ENCODE measurements at places on chromosomes 13 and 19. TPM values are rescaled to one million over a fixed set of nuclear protein-coding genes. Genes with fewer than 3 reads are reported as not detected.
A peak's percentile ranks its signal among the peaks of the same experiment; 100 is the strongest.

DNA sequence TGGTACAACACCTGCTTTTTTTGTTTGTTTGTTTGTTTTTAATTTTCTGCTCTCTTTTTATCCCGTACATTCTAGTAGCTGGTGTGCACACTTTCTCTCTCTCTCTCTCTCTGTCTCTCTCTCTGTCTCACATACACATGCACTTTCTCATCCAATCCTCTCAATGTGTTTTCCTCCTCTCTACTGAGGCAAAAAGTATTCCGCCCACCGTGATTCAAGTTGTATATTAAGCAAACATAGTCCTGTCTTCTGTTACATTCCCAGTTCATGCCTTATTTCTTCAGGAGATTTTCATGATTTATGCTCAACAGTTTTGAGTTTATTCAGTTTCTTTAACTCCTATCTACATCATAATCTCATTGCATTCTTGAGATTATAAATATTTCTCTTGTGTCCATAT lies 38.2 kb upstream of the SCEL start:
- DNase-seq: no peak
- no peaks in the 10 kb centered on the region for H3K36me3 ChIP-seq
- no peaks in the 10 kb centered on the region for H3K27me3 ChIP-seq
- H3K4me3 ChIP-seq: no peak overlapping the region
- H3K27ac ChIP-seq: no peak overlapping the region
- peaks cover 3% of the 10 kb centered on the region for H3K4me1 ChIP-seq

The KRTDAP gene
- polyA plus RNA-seq: not detected

DNA sequence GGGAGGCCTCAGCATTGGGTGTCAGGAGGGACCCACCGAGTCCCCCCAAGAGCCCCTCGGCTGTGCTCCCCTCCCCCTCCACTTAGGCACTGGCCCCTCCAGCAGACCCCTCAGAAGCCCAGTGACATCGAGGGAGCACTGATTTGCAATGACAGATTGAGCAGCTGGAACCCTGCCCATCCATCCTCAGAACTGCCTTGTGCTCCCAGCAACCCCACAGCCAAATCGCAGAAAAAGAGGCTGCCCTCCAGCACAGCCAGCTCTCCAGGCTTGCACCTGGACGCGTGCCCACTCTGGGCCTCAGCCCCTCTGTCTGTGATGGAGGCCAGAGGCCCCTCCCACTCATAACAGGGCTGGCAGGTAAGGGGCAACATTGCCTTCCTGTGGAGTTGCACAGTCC lies 123.2 kb upstream of the VSTM2B start:
- no peaks in the 10 kb centered on the region for H3K4me1 ChIP-seq
- no peaks in the 10 kb centered on the region for H3K36me3 ChIP-seq
- H3K27ac ChIP-seq: no peak overlapping the region
- no peak for DNase-seq
- no peaks in the 10 kb centered on the region for H3K27me3 ChIP-seq

DNA sequence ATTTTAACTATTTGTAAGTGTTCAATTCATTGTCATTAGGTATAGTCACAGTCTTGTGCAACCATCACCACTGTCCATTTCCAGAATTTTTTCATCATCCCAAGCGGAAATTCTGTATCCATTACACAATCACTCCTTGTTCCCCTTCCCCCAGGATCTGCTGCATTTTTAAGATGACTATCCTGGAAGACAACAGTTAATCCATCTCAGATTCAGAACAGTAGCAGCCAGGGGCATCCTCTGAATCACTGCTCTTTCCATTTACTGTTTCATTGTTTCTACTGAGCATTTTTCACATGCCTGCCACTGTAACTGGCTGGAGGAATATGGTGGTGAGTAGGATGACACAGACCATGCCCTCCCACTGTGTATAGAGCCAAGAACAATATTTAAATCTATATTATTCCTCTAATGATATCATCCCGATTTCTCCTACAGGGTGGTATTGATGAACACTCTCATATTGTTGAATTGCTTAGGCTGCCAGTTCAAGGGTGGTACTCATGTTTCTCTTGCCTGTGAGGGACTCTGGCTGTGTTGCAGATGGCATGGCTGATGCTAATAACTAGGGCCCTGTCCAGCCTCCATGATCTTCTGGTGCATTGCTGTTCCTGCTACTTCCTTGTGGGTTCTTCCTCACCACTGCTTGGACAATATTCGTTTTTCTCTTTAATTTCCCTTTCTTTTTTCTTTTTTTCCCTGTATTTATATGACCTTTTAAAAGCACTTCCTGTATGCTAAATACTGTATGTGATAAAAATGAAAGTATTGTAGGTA lies 59.0 kb downstream of the WDFY2 start:
- DNase-seq: no peak
- no peaks in the 10 kb centered on the region for H3K27me3 ChIP-seq
- H3K4me1 ChIP-seq: peaks cover 41% of the 10 kb centered on the region
- H3K4me3 ChIP-seq: no peak overlapping the region
- peak overlapping the region; percentile 52 for H3K27ac ChIP-seq

The KLK5 gene
- not detected for polyA plus RNA-seq

DNA sequence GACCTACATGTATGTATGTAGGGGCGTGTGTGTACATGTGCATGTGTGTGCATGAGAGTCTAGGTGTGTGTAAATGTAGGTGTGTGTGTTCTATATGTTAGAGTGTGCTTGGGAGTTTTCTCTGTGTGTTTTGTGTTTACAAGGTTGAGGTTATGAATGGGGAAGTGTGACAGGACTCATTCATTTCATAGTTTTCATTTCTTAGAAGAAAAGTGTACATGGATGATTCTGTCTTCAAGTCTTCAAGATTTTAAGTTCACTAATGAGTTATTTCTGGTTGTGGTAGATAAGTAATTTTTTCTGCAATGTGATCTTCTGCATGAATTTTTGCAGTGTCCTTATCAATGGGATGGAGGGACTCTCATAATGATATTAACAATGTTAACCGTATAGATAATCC lies 118.2 kb upstream of the SLC10A2 start:
- DNase-seq: no peak
- H3K36me3 ChIP-seq: no peaks in the 10 kb centered on the region
- H3K4me1 ChIP-seq: no peaks in the 10 kb centered on the region
- H3K27ac ChIP-seq: no peak overlapping the region

DNA sequence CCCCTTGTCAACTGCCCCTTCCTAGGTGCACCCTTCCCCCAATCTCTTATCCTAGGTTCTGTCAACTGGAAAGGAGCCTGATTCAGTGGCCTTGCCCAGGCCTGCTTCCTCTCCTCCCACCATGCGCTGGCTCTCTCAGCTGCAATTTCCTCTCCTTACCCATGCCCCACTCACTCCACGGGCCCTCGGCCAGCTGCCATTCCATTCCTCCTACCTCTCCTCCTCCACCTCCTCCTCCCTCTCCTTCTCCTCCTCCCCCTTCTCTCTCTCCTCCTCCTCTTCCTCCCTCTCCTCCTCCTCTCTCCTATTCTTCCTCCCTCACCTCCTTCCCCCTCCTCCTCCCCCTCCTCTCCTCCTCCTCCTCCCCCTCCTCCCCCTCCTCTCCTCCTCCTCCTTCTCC lies 9.6 kb upstream of the TIMM44 start:
- DNase-seq: no peak
- H3K36me3 ChIP-seq: no peaks in the 10 kb centered on the region
- no peaks in the 10 kb centered on the region for H3K4me1 ChIP-seq
- no peak overlapping the region for H3K4me3 ChIP-seq

- H3K4me3 ChIP-seq: no peak overlapping the region
- DNase-seq: no peak
- no peak overlapping the region for H3K27ac ChIP-seq
- H3K27me3 ChIP-seq: no peaks in the 10 kb centered on the region
- H3K4me1 ChIP-seq: no peaks in the 10 kb centered on the region
These were observed 206.9 kb downstream of the GGACT start for GRCh38 chr13:100381595-100382224.

GRCh38 chr19:39318690-39319089 lies 2.0 kb downstream of the LRFN1 start:
- H3K36me3 ChIP-seq: peaks cover 14% of the 10 kb centered on the region
- H3K27me3 ChIP-seq: no peaks in the 10 kb centered on the region
- H3K4me1 ChIP-seq: peaks cover 19% of the 10 kb centered on the region
- no peak for DNase-seq
- H3K4me3 ChIP-seq: no peak overlapping the region
- no peak overlapping the region for H3K27ac ChIP-seq

- H3K4me3 ChIP-seq: no peak overlapping the region
- H3K27me3 ChIP-seq: no peaks in the 10 kb centered on the region
- no peaks in the 10 kb centered on the region for H3K36me3 ChIP-seq
- no peak for DNase-seq
These were observed 15.9 kb downstream of the KL start for GRCh38 chr13:33032037-33032625.

DNA sequence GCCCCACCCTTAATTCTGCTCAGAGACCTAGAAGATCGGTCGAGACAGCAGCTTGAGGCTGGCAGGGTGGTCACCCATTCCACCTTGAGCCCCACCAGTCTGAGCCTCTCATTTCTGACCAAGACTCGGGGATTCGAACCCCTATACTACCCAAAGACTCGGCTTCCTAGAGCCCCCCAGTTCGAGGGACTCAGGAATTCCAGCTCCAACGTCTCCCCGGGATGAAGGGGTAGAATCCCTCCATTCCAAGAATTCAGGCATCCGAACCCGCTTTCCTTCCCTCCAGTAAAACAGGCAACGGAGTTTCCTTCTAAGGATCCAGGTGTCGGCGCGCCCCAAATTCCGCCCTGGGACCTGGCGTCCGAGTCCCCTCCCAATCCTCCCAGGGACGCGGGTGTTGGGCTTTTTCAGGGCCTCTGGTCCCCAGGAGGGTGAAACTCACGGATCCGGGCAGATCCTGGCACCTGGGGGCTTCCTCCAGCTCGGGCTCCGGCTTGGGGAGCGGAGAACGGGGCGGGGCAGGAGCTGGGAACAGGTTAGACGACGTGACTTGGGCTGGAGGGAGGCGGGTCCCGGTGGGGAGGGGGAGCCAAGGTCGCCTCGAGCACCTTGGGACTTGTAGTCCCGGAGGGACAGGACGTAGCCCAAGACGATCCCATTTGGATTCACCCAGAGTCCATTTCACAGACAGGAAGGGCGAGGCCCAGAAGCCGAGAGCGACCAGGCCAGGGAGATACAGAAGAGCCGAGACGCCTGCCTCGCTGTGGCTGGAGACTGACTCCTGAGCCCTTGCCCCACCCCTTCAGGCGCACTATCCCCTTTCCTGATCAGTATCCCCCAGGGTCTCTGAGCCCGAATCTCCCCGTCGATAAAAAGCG lies at the start of gene PPP1R13L:
TSS of gene PPP1R13L (minus strand) at position 513 of the 878 bp plus-strand sequence. CDS start 6,751 bp downstream, outside the sequence.
- peak within 1 kb of the TSS; percentile 90 for H3K27ac ChIP-seq
- no peaks in the 10 kb centered on the region for H3K36me3 ChIP-seq
- H3K27me3 ChIP-seq: no peaks in the 10 kb centered on the region
- peak within 1 kb of the TSS; percentile 85 for H3K4me3 ChIP-seq
- H3K4me1 ChIP-seq: peaks cover 82% of the 10 kb centered on the region

DNA sequence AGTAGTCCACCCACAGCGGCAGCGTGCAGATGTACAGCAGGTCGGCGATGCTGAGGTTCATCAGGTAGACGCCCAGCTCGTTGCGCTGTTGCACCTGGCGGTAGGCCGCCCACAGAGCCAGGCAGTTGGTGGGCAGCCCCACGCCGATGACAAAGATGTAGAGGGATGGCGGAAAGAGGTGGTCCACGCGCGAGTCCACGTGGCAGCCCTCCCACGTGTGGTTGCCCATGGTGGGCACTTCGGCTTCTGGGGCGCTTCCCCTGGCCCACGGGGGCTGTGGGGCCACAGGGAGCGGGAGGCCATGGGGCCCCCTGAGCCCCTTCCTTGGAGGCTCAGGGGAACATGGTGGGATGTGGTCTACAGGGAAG lies 7.0 kb upstream of the OPA3 start:
- H3K36me3 ChIP-seq: no peaks in the 10 kb centered on the region
- peaks cover 11% of the 10 kb centered on the region for H3K27me3 ChIP-seq
- no peak overlapping the region for H3K27ac ChIP-seq
- no peaks in the 10 kb centered on the region for H3K4me1 ChIP-seq
- no peak for DNase-seq
- H3K4me3 ChIP-seq: no peak overlapping the region

DNA sequence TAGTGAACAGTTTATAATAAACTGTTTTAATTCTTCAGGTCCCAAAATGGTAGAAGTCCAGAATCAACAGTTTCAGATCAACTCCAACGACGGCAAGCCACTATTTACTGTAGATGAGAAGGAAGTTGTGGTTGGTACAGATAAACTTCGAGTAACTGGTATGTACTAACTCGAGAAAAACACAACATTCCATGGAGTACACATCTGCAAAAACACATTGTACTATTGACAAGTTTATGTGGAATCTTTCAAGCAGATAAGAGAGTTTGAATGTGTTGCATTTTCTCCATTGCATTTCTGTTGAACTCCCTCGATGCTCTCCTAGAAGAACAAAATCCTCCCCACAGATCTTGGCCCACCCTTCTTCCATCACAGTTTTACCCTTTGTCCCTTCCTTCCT lies 98.5 kb downstream of the SGCG start:
- no peak for DNase-seq
- no peaks in the 10 kb centered on the region for H3K36me3 ChIP-seq
- H3K27ac ChIP-seq: no peak overlapping the region
- H3K4me1 ChIP-seq: no peaks in the 10 kb centered on the region
- H3K4me3 ChIP-seq: no peak overlapping the region

- H3K4me1 ChIP-seq: peaks cover 34% of the 10 kb centered on the region
- no peak overlapping the region for H3K4me3 ChIP-seq
- no peak overlapping the region for H3K27ac ChIP-seq
- no peaks in the 10 kb centered on the region for H3K36me3 ChIP-seq
- DNase-seq: no peak
- H3K27me3 ChIP-seq: peaks cover 16% of the 10 kb centered on the region
These were observed 2.1 kb upstream of the KLHL26 start for GRCh38 chr19:18634612-18635297.

- no peak overlapping the region for H3K27ac ChIP-seq
- H3K4me3 ChIP-seq: no peak overlapping the region
- no peak for DNase-seq
These were observed 84.0 kb downstream of the LACC1 start for GRCh38 chr13:43963726-43964125.

GRCh38 chr19:47417746-47418691 lies 1.3 kb downstream of the MEIS3 start:
- H3K4me1 ChIP-seq: peaks cover 48% of the 10 kb centered on the region
- no peak for DNase-seq
- no peak overlapping the region for H3K27ac ChIP-seq
- H3K4me3 ChIP-seq: no peak overlapping the region
- H3K27me3 ChIP-seq: peaks cover 38% of the 10 kb centered on the region

The PSG11 gene
- polyA plus RNA-seq: not detected

DNA sequence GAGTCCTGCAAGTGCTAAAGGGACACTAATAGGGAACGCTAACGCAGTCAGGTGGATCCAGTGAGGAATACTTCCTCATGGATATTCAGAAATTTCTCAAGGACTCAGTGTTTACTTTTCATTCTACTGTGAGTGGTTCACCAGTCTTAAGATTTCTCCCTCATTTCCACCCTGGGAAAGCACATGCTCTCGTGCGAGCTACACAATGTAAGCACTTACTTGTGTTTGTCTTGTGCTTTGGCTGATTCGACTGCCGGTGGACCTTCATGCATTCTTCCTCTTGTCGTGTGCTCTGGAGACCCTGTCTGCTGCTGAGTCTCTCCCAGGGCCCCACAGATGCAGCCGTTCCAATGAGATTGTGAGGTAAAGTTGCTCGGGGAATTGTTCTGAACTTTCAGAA lies 180.1 kb downstream of the NUFIP1 start:
- H3K27me3 ChIP-seq: no peaks in the 10 kb centered on the region
- H3K36me3 ChIP-seq: no peaks in the 10 kb centered on the region
- no peaks in the 10 kb centered on the region for H3K4me1 ChIP-seq

- no peak overlapping the region for H3K27ac ChIP-seq
- peaks cover 14% of the 10 kb centered on the region for H3K36me3 ChIP-seq
- H3K4me1 ChIP-seq: no peaks in the 10 kb centered on the region
- DNase-seq: no peak
- no peak overlapping the region for H3K4me3 ChIP-seq
- H3K27me3 ChIP-seq: no peaks in the 10 kb centered on the region
These were observed 58.5 kb downstream of the CEBPG start for GRCh38 chr19:33432015-33432414.

GRCh38 chr13:30943881-30944280 lies 11.4 kb downstream of the TEX26 start:
- H3K27me3 ChIP-seq: no peaks in the 10 kb centered on the region
- no peaks in the 10 kb centered on the region for H3K36me3 ChIP-seq
- no peak overlapping the region for H3K4me3 ChIP-seq
